ENCODE measurements at places on chromosomes 2 and 18.

DNA sequence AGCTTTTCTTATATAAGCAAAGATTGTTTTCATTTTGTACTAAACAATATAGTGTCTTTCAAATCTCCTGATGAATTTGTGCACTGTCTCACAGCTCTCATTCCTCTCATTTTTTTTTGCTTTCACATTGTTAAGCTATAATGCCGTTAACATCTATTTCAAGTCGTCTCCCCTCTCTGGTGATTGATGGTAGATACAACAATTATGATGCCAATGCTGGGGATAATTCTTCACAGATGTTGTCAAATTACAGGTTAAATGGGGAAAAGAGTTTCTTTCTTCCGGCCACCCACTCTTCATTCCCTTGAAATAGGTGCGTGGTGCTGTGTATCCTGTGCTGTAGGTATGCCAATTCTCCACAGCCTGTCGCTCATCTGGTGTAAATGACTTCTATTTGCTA is 1053.7 kb upstream of the ZEB2 start:
- no peak for DNase-seq

DNA sequence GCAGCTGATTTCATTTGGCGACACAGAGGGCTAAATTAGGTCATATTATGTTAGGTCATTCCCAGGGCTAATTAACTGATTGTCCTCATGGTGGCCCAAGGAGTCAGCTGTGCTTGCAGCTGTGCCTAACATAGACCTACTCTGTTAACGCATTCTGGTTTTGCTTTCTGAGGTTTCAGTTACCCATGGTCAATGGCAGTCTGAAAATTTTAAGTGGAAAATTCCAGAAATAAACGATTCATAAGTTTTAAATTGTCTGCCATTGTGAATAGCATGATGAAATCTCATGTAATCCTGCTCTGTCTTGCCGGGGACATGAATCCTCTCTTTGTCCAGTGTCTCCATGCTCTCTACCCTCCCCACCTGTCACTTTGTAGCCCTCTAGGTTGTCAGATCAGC is 168.7 kb downstream of the KCNS3 start:
- no peak for DNase-seq

- no peak for DNase-seq
Observed at GRCh38 chr2:171587567-171587966, 65.3 kb downstream of the CYBRD1 start.

DNA sequence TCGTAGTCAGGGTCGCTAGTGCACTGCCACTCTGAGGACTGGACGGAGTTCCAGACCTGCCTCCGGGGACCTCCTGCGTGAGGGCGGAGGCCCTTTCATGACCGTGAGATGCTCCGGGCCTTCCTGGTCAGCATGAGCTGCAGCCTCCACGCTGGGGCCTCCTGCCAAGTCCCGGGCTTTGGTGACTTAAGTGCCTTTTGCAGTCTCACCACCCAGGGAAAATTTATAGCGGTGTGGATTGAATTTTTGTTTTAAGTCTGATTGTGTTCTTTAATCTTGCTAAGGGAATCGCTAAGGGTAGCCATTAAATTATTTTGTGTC is 33.6 kb downstream of the CHRNA1 start:
- DNase-seq = no peak
